ENCODE measurements at places on chromosomes 4 and X.

- DNase-seq = peak; percentile 42
Measured at GRCh38 chr4:68271851-68272357, 26.4 kb upstream of the TMPRSS11B start.

DNA sequence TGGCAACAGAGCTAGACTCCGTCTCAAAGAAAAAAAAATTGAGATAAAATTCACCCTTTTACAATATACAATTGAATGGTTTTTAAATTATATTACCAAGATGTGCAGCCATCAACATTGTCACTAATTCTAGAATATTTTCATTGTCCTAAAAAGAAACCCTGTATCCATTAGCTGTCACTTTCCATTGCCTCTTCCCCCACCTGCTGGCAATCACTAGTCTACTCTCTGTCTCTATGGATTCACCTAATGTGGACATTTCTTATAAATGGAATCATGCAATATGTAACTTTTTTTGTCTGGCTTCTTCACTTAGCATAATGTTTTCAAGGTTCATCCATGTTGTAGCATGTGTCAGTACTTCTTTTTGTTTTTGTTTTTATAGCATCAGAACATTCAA is 20.8 kb downstream of the ABHD18 start:
- DNase-seq = no peak

DNA sequence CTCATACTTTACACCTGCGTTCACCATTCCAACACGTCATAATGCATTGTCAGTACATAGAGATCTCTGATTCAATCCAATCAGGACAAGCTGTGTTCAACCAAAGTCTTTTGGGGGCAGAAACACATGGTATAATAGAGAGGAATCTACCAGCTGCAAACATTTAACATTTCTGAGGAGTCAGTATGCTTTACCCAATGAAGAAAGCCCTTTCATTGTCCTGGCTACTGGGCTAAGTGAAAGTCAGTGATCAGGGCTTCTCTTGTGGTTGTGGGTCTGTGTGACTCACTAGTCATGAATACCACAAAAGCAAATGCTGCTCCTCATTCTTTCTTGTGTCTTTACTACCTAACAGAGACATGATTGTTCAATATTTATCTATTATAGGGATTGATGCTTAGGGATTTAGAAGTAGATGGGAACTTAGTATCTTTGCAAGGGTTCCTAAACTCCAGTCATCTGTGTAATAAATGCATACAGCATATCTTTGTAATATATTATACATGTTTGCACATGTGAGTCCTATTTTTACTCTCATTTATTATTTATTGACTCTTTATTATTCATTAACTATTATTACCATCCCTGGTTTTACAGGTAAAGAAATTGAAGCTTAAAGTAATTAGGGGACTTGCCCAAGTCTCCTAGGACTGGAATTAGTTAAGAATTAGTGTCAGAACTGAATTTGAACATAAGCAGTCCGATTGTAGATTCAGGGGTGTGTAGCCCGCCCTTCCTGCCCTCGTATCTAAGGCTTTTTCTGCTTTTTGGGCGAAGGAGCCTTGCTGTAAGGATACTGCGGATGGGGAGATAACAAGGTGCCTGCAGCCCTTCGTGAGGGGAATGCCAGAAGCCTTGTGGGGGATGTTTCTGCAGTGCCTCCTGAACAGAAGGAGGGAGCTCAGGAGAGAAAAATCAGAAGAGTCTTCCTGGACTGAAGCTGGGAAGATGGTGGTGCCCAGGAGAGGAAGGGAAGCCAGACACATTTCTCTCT is 353.1 kb upstream of the BOD1L1 start:
- DNase-seq = no peak

GRCh38 chr4:88009871-88010270 is 2.4 kb downstream of the PKD2 start:
- no peak for DNase-seq

GRCh38 chrX:48939524-48940228 is 17.7 kb downstream of the OTUD5 start:
- peak; percentile 74 for DNase-seq

GRCh38 chr4:185811509-185812364 is at the start of gene SORBS2:
SORBS2 (minus strand) TSS chr4:185812194; CDS start chr4:185690571, 121,623 bp downstream.
- peak; percentile 92 for DNase-seq

- no peak for DNase-seq
Measured at GRCh38 chr4:131304686-131305085, 1844.4 kb upstream of the PCDH10 start.

GRCh38 chr4:145406970-145407369 is 74.7 kb upstream of the SMAD1 start:
- no peak for DNase-seq

DNA sequence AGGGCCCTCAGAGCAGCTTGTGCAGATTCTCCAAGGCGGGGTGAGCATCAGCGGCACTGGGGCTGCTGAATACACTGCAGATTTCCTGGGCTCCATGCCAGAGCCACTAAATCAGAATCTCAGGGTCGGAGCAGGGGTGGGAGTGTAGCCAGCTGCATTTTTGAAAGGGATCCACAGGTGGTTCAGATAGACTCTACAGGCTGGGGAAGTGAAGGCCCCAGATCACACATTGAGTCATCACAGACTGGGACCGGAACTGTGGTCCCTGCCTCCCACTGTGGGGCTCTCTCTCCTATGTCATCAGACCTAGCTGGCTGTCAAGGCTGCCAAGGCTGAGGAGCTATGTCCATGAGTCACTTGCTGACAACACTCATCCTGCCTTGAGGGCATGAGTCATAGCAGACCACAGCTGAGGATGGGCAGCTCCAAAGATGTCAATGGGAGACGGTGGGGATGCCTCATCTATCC is 162.3 kb upstream of the MAMLD1 start:
- no peak for DNase-seq

- DNase-seq = no peak
Measured at GRCh38 chr4:79257953-79258613, 67.8 kb downstream of the NAA11 start.

GRCh38 chrX:27548624-27549023 is 41.5 kb upstream of the DCAF8L2 start:
- DNase-seq = no peak

GRCh38 chr4:52585379-52585778 is 73.7 kb downstream of the USP46 start:
- no peak for DNase-seq

All from OCI-LY7 (cell line).